ENCODE measurements at places on chromosomes 2 and 18. TPM values are rescaled to one million over a fixed set of nuclear protein-coding genes. Genes with fewer than 3 reads are reported as not detected.
A peak's percentile ranks its signal among the peaks of the same experiment; 100 is the strongest.

GRCh38 chr18:9890957-9891356 is 5.2 kb downstream of the TXNDC2 start:
- no peak for DNase-seq

DNA sequence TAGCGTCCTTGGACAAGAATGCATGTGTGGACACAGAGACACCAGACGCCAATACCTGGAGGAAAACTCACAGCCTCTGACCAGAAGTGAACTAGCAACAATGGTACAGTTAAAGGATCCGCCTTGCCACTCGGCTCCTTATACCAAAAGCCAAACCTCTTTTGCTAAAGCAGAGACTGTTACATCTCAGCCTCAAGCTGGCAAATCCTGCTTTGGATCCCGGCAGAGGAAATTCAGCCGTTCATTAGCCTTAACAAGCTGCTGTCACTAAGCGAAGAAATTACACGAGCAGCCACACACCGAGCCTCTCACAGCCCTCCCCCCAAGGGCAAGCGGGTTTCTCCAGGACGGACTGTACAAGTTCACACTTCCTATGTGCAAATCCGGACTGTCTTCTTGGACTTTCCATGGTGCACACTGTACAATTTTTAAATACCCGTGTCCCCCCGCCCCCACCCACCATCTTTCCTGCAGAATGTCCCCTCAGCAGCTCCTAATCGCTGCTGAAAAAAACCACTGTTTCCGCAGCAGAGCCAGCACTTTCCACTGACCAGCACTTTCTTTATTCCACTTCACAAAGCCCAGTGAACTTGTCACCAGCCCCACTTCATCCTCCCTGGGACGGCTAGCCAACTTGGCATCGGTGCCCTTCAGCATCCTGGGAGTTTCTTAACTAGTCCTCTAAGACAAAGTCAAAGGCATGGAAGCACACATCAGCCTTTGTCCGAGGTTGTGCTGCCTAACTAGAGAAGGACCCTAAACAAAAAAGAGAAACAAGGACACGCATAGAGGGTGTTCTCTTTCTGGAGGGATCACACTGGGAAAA is 1.5 kb downstream of the KLF7 start:
- peak; percentile 15 for DNase-seq

The DNAJC5G gene
- 0.68 TPM for total RNA-seq

DNA sequence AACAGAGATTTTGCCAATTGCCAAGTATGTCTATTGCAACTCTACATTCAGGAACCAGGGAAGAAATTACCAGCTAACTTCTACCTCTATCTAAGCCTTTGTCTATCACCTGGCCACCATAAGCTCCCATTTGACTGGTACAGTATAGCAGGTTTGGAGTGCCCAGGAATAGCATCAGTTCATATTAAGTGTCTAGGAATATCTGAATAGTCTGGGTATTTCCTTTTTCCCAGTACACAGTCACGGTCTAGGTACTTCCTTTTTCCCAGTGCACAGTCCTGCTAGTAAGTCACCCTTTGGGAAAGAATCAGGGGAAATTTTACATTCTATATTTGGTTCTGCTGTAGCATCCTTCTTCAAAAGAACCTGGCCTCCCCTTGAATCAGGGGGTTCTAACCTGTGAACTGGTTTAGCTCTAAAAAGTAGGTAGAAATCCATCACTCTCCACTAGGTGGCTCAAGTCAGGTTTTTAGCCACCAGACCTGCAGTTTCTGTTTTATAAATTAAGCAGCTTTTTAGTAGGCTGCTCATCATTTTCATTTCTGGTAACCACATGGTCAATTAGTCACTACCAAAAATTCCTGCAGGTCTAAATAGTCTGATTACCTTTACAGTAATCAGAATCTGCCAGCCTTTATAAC is 49.3 kb upstream of the DNAJC10 start:
- no peak for DNase-seq

The ACADL gene
- total RNA-seq, result 51.6 TPM

DNA sequence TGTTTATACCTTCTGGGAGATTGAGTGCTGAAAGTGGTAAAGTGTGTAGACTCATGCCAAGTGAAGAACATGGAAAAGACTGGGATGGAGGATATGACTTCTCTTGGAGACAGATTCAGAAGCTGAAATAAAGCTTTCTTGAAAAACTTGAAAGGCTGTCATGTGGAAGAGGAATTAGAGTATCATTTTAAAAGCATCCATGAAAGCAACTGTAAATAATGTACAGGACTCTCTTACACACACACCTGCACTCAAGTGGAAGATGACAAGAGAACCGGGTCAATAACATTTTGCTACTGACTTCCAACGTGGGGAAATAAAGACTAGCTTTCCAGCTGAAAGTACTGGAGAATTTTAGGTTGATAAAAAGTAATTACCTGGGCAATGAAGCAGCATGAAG is 658.2 kb downstream of the TDRD15 start:
- no peak for DNase-seq

The DSC1 gene
- 0.41 TPM for total RNA-seq

- DNase-seq, result no peak
Observed at GRCh38 chr2:85017411-85018048, 46.6 kb downstream of the KCMF1 start.

- no peak for DNase-seq
Observed at GRCh38 chr2:3557639-3558204, 411 bp downstream of the RNASEH1 start.

The CXCR1 gene
- total RNA-seq, result 4.4 TPM
